Fibroblast of the aortic adventitia (primary cell): ENCODE measurements at places on chromosomes 11 and 22.

DNA sequence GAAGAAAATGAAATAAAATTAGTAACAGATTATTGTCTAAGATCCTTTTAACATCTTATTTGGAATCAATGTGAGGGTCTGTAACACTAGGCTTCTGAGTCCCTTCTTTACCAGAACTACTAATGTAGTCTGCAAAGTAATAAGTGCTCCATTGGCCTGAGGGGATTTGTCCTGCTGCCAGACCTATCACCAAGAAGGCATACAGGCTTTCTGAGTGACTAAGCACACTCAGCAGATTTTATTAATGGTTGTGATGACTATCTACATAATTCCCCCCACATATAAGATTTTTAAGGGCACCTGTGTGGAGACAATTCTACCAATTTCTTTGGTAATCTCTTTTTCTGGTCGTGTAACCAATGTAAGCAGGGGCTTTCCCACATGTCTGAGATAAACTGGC, 365.0 kb upstream of the FAT3 start:
- DNase-seq = no peak

DNA sequence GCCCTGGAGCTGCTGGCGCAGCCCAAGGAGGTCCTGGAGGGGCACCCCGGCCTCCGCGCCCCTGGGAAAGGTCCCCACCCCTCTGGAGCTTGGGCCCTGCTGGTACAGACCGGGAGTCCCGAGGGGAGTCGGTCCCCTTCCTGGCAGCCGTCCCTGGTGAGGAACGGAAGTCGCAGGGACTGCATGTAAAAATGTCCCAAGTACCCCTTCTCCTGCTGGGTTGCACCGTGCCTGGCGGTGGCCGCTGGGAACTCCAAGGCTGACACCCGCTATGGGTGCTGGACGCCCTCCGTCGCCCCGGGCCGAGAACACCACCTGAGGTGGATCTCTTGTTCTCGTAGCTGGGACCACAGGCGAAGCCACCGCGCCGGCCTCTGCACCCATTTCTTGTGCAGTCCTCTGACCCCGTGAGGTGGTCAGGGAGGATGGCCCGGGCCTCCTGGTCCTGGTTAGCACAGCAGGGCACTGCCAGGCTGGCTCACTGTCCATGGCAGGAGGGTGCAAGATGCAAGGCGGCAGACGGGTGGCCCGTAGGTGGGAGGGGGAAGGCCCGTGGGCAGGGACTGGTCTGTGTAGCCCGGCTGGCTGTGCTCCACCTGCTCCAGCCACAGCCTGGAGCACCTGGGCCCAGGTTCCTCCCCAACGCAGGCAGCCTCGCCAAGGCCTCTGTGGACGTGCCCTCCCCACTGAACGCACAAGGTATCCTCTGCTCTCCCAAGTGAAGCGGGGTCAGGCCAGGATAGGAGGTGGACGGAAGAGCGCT, 165.2 kb downstream of the IGLL1 start:
- no peak for DNase-seq

- no peak for DNase-seq
These were observed 257.5 kb downstream of the TMEM135 start for GRCh38 chr11:87295237-87295636.

- DNase-seq = peak; percentile 94
These were observed 4.6 kb downstream of the TMEM9B start for GRCh38 chr11:8959546-8960166.

GRCh38 chr11:8168485-8169257, at the start of gene RIC3:
RIC3 (minus strand) TSS chr11:8169025; CDS start chr11:8168989, 36 bp downstream.
- DNase-seq = no peak
